Germinal center (tissue), 1 donor: ENCODE measurements at places on chromosomes 6 and 20.
A peak's percentile ranks its signal among the peaks of the same experiment; 100 is the strongest.

- no peak for DNase-seq
These were observed 559.3 kb upstream of the IRAK1BP1 start for GRCh38 chr6:78308025-78308424.

- DNase-seq: peak; percentile 2
These were observed 188.4 kb upstream of the TSHZ2 start for GRCh38 chr20:52783769-52784168.

DNA sequence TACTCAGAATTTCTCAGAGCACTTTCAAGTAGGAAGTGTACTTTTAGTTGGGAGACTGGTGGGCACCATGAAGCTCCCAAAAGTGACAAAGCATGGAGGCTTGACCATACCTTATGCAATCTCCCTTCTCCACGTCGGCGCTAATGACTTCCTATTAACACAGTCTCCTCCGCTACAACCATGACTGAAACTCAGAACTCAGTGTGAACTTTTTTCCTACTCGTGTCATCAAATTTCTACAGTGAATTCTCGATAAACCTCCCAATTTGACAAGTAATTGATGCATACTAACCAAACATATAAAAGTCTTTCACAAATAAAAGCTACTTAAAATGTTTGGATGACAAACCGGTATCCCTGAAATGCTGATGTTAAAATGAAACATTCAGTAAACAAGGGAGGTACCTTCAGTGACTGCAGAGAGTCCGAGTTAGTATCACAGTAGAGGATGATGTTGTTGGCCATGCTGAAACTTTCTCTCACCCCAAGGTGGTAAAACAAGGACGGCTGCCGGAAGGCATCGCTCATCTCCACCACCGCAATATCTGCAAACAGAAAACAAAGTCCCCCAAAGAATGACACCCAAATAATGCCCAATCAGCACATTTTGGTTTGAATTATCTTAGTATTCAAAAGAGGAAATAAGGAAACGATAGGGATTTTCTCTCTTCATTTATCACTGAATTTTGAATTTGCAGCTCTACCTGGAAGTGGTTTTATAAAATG is 72.1 kb downstream of the MAP3K5 start:
- DNase-seq: no peak

DNA sequence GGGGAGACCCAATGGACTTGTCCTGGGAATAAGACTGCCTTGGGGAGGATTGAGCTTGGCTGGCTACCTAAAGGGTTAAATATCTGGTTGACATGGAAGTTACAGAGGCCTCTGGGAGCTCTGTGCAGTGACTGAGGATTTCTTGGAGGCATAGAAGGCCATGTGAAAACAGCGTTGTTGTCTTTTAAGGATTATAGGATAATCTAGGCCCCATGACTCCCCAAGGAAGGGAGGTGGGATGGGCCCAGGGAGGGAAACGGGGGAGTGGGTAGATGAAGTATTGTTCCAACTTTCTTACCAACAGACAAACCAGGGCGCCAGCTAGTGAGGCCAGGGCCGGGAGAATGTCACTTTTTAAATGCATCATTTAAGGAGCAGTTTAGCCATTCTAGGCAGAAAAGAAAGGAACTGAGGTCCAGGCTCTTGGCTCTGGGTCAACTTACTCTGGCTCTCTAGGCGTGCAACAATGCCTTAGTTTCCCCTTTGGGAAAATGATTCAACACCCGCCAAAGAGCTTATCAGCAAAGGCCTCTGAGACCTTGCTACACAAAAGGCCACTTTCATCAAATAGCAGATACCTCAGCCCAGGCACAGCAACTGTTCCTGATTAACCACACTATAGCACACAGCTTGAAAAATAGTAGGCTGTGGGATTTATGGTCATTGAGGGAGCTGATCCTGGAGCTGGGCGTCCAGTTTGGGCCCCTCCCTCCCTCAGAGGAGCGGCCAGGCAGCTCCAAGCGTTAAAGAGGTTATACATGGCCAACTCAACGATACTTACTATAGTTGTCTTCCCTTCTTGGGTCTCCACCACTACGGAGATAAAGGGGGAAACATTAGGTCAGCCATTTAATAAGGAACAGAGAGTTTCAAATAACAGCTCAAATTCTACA is 7.0 kb downstream of the MRPS18A start:
- no peak for DNase-seq

DNA sequence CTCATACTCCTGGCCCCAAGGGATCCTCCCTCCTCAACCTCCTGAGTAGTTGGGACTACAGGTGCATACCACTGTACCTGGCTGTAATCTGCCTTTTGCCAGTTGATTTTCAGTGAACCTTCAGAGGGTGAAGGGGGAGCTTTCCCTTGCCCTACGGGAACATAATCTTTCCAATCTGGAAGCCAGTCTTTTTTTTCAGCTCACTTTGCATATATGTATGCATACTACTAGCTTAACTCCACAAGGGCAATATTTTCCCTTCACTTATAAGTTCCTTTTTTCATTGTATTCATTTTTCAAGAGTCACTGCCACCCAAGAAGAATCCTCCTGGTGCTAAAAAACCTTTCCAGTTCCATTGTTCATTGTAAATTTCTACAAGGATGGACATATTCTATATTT is 53.4 kb upstream of the GCM1 start:
- DNase-seq: no peak

DNA sequence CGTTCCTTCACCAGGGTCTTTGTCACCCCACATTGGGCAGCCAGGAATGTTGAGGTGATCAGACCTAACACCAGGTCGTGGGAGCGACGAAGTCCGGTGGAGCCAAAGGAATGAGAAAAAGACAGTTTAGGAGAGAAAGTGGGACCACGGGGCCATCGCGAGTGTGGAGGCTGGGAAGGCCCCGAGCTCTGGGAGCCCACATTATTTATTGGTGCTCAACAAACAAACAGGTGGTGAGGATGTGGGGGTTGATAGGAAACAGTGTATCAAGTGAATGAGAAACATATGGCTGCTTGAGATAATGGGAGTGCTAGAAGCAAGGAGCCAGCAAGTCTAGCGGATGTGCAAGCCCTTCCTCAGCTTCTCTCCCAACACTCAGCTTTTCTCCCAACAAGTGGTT is 287.1 kb upstream of the SGK1 start:
- no peak for DNase-seq

DNA sequence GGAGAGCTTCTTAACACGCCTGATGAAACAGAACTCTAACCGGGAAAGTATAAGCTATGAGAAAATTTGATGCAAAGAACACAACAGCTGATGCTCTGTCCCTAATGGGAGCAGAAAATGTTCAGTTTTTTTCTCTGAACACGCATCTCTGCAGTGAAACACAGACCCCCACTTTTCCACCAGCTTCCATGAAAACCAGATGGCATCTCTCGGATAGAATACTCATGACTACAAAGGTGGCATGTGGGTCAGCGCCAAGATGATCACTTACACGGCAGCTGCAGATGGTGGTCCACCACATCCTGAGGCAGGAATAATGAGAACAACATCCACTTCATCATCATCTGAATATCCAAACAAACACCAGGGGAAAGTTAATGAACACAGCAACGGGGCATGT is 85.2 kb upstream of the CNR1 start:
- DNase-seq: no peak

- no peak for DNase-seq
These were observed 7.4 kb upstream of the IGF2R start for GRCh38 chr6:159961528-159961927.

DNA sequence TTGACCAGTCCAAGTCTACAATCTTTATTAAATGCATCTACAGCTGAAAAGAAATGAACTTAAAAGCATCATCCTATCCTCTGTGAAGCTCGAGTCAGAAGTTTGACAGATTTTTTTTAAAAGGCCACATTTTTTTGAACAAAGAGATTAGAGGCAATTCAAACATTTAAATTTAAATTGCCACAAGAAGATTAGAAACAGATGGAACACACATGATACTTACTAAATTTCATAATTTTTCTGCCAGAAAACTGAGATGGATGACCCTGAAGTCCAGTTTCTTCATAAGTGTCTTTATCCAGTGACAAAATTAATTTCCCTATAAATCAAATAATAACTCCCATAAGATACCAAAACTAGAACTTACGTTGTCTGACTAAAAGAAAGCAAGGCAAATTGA is 4.3 kb downstream of the RPP40 start:
- DNase-seq: no peak

DNA sequence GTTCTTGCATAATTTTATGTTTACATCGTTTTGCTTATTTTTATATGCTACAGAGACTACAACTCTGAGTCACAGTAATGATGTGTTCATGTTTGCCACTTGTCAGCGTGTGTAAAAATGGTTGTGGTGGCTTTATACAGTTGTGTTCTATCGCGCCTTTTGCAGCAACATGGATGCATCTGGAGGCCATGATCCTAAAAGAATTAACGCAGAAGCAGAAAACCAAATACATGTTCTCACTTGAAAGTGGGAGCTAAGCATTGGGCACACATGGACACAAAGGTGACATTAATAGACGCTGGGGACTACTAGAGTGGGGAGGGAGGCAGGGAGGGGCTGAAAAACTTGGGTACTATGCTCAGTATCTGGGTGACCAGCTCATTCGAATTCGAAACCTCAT is 996 bp upstream of the SEC23B start:
- DNase-seq: no peak

DNA sequence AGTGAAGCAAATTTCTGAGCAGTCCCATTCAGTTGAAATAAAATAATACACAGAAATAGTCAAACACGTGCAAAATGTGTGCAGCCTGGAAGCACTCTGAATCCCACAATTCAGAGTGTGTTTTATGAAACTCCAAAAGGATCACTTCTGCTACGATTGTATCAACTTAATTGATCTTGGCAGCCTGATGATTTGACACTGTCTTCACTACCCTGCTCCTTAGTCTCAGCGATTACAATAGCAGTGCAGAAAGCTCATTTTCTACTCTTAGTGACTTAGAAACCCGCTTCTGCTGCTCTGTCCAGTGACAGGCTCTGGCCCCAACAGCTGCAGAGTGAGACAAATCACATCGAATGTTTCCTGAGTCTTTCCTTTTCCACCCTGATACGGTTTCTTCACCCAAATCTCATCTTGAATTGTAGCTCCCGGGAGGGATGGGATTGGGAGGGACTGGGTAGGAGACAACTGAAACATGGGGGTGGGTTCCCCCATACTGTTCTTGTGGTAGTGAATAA is 16.2 kb upstream of the EMILIN3 start:
- no peak for DNase-seq

DNA sequence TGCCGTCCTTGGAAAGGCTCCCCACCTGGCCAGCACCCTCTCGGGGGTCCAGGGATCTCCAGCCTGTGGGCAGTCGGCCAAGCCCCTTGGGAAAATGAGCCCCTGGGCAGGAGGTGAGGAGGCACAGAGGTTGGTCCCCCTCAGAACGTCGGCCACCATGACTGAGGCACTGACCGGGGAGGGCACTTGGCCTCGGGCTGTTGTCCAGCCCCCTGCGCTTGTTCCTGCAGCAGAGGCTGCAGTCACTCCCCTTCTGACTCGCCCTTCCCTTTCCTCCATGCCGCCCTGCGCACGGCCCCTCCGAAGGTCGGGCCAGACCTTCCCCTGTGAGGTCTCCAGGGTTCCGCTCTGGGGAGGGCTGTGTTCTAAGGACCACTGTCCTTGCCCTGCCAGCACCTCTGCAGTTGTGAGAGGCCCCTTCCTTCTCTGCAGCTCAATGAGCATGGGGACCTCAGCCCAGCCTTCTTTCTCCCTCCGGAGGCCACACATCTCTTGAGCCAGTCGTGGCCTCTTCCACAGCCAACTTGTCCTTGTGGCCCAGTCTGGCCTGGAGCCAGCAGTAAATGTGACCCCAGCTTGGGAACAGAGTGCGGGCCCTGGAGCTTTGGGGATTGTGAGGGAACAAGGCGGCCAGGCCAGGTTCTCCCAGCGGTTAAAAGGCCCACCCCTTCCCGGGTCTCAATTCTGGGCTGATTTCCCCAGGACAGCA is 195.5 kb downstream of the DLL1 start:
- no peak for DNase-seq

- no peak for DNase-seq
These were observed 12.7 kb downstream of the KCNS1 start for GRCh38 chr20:45088247-45088646.

- DNase-seq: peak; percentile 87
These were observed 15.7 kb upstream of the HLA-A start for GRCh38 chr6:29926413-29927274.

GRCh38 chr20:36574366-36575135 is 1.2 kb downstream of the TGIF2 start:
- DNase-seq: peak; percentile 59

- DNase-seq: no peak
These were observed 96.4 kb downstream of the TBC1D32 start for GRCh38 chr6:121237859-121238258.

DNA sequence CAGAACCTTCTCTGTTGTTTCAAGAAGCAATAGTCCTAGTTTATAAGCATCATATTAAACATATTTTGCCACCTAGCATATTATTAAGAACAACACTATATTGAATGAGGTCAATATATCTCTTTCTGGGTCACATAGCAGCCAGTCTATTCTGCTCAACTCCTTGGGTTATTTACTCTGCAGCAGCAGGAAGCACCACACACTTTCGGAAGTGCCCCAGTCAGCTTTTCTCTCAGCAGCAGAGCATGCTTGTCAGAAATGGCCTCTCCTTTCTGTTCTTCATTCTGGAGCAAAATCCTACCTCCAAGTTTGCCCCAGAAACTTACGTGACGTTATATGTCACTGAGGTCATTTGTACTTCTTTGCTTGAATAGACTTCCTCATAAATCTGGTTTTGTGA is 22.7 kb downstream of the CFAP206 start:
- no peak for DNase-seq

DNA sequence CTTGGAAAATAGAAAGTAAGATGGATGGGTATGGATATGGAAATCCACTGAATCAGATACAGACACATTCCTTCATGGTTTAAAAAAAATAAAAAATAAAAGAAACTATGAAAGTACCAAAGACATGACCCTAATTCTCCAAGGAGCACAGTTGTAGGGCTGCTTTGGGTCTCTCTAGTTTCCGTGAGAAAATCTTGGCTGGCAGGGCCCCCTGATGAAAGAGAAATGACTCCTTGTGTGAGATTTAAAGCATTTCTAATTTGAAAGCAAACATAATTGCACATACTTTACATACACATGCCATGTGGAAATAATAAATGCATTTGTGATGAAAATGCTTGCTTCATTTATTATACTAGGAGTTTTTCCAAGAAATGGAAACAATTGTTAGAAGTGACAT is 593.9 kb upstream of the BTBD3 start:
- no peak for DNase-seq

DNA sequence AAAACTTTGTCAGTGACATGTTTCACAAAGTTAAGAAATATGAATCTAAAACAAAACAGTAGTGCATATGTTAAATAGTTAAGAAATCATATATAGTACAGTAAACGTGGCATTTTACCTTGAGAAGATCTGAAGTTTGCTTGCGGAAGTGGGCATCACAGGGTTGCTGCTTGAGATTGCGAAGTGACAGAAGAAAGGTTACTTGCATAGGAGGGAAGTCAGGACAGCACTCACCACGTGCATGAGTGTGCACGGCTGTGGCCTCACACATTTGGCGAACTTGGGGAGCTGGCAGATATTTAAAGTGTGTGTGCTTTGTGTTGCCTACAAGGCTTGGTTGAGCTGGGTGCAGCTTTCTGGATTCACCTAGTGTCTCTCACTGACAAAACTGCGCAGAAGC is 431.5 kb upstream of the ARID1B start:
- no peak for DNase-seq

- no peak for DNase-seq
These were observed 13.9 kb upstream of the HELZ2 start for GRCh38 chr20:63587776-63588591.

GRCh38 chr20:37282556-37282955 is 6.9 kb upstream of the MANBAL start:
- no peak for DNase-seq

- no peak for DNase-seq
These were observed 78.1 kb downstream of the MMUT start for GRCh38 chr6:49384904-49385303.

- no peak for DNase-seq
These were observed 164.4 kb downstream of the TMEM242 start for GRCh38 chr6:157158897-157159296.
